Sigmoid colon (tissue), 7 donors: ENCODE measurements at places on chromosomes 12 and 14.

DNA sequence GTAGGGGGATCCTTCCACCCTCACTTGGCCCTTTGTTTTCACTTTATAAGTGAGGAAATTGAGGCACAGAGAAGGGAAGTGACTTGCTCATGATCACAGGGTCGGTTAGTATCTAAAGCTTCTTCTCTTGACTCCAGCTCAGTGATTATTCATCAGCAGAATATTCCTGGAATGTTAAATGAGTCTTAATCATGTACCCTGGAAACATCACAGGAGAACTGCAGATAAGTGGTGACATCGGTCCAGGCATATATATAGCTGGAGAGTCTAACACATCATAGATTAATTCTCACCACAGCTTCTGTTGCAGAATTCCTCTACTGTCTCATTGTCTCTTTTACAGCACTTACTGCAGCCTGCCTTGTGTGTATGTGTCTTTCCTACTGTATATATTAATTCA is 69.9 kb downstream of the PAH start:
- no peak for DNase-seq

- no peak for DNase-seq
Observed at GRCh38 chr12:109541413-109541726, 31.9 kb downstream of the MMAB start.

- DNase-seq = no peak
Observed at GRCh38 chr12:110906083-110906482, 14.3 kb downstream of the MYL2 start.

GRCh38 chr12:68138480-68138879 is 21.1 kb downstream of the IFNG start:
- DNase-seq = no peak

- DNase-seq = no peak
Observed at GRCh38 chr14:106562451-106562850, 1036.1 kb downstream of the TMEM121 start.

DNA sequence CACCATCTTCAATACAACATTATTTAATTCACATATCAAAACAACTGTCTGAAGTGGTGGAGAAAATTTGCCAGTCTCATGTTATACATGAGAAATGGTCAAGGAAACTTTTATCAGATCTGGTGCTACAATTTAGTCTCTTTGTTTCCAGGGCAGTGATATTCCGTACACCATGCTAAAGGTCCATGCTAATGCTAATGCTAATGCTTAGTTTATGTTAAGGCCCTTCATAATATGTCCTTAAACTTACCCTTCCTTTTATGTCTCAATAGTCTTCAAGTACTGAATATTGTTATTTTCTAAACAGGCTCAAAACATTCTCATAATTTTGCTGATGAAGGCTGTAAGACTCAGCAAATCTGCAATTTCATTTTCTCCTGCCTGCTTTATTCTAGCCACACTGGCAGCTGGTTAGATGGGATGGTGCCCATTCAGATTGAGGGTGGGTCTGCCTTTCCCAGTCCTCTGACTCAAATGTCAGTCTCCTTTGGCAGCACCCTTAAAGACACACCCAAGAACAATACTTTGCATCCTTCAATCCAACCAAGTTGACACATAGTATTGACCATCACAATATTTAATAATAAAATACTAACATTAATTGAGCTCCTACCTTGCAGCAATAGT is 59.8 kb downstream of the TMEM117 start:
- no peak for DNase-seq

- DNase-seq = no peak
Observed at GRCh38 chr12:94178882-94179281, 30.5 kb downstream of the PLXNC1 start.

DNA sequence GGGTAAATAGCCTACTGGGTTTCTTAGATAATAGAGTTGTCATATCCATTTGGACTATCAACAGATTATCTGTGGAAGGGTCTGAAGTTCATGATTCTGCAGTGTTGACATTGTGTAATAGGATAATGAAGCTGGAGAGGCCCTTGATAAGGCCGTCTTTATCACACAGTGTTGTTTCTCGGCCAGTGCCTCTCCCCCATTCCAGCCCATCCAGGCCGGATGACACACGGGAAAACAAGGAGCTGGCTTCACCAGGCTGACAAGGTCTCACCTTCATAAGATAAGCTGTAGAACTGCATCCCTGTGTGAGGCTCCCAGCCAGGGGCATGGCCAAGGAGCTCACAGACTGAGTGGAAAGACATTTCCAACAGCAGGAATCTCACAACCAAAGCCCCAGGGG is 8.7 kb upstream of the EML1 start:
- no peak for DNase-seq

DNA sequence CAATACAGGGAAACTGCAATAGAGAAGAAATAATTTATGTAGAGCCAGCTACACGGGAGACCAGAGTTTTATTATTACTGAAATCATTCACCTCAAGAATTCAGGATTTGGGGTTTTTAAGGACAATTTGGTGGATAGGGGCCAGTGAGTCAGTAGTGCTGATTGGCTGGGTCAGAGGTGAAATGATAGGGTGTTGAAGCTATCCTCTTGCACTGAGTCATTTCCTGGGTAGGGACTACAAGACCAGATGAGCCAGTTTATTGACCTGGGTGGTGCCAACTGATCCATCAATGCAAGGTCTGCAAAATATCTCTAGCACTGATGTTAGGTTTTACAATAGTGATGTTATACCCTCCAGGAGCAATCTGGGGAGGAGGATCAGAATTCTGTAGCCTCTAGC is 486.3 kb downstream of the LRIG3 start:
- DNase-seq = no peak

- DNase-seq = no peak
Observed at GRCh38 chr14:90213099-90213748, 43.1 kb upstream of the PSMC1 start.

DNA sequence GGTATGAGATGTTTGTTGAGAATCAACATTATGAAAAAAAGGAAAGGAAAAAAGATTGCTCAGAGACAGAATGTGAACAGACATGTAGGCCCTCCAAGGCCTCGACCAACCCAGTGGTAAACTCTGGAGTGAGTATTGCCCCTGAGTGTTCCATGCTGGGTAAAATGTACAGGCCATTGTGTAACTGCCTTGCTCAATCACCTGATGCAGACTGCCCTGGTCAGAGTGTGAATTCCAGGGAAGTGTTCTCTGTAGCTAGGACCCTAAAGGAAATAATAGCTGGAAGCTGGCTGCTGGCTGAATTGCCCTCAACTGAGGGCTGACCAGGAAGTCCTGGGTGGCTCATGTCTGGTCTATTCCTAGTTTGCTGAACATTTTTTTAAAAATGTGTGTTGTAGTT is 1081.4 kb upstream of the LRFN5 start:
- no peak for DNase-seq

DNA sequence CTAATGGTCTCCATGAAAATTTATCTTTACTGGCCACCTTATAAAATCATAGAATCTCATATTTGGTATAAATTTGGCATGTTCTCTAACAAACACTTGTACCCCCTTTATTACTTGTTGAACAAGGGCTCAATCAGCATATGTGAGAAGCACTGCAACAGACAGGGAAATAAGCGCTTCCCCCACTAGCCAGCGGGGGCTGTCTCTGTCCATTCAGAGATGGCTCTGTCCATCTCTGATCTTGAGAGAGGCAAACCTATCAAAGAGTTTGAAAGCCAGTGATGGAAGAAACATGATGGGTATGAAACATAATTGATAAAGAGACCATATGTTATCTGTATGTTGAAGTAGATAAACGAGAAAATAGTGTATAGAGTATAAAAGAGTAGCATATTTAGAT is 326.8 kb downstream of the PDZRN4 start:
- no peak for DNase-seq

DNA sequence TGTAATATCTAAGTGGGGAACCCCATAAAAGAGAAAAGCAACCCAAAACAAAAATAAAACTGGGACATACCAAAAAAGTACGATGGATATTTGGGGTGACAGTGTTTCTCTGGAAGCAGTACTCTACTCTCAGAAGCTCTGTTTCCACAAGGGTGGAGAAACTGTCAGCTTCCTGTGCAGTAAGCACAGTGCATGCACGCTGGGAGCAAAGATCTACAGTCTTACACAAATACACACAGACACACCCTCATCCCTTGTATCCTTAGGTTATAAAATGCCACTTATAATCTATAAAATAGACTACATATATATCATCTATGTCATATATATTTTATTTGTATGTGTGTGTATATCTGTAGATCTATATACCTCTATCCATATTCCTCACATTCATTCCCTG is 225.8 kb upstream of the SOX5 start:
- DNase-seq = no peak

DNA sequence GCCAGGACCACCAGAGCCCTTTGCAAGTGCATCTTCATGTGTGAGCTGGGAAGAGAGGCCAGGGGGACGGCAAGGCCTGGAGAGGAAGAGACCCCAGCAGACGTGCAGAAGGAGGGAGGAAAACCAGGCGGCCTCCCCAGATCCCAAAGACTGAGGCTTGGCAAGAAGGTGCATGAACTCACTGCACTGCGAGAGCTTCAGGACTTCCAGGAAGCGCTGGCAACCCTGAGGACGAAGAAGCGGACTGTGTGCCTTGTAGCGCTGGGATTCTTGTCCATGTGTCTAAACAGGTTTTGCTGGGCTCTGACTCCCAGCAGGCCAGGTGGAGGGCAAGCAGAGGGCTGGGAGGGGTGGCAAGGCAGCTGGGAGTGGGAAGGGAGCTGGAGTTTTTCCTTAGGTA is 939 bp downstream of the TGFB3 start:
- peak; percentile 76 for DNase-seq

DNA sequence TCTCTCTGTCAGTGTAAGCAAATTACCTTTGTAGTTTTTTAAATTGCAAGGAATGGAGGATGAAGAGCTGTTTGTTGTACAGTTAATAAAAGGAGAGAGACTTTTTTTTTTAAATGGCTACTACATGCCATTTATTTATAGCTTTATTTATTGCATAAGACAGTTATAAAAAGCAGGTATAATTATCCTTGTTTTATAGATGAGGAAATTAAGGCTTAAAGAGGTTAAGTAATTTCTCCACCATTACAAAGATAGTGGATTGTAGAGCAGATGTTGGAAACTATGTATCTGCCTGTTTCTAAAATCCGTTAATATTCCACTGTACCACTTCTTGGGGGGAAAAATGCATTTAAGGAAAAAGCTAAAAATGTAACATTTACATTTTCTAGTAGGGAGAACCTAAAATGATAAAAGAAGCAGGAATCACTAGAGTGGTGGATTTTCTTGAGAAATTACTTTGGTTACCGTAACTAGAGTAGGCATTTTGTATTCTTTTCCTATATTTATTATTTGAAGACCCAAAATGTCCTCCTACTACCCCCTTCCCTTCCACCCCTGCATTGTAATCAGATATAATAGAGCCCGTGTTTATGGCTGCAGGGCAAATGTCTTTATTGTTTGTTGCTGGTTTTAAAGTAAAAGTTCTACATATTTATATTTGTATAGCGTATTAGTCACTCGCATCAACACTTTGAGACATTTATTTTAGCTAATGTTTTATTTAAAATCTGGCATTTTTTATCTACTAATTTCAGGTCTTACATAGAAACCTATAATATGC is 2.3 kb downstream of the SNAPC1 start:
- no peak for DNase-seq

- DNase-seq = no peak
Observed at GRCh38 chr12:19209661-19210060, 80.1 kb downstream of the PLEKHA5 start.

- DNase-seq = no peak
Observed at GRCh38 chr14:81273961-81274575, 53.3 kb upstream of the GTF2A1 start.

DNA sequence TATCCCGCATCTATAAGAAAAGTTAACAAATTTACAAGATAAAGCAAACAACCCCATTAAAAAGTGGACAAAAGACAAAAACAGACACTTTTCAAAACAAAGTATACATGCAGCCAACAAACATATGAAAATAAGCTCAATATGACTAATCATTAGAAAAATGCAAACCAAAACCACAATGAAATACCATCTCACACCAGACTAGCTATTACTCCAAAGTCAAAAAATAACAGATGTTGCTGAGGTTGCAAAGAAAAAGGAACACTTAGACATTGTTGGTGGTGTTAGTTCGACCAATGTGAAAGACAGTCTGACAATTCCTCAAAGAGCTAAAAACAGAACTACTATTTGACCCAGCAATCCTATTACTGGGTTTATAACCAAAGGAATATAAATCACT is 968.6 kb upstream of the USP15 start:
- DNase-seq = no peak

GRCh38 chr14:37252434-37252833 is 54.7 kb downstream of the MIPOL1 start:
- DNase-seq = no peak

DNA sequence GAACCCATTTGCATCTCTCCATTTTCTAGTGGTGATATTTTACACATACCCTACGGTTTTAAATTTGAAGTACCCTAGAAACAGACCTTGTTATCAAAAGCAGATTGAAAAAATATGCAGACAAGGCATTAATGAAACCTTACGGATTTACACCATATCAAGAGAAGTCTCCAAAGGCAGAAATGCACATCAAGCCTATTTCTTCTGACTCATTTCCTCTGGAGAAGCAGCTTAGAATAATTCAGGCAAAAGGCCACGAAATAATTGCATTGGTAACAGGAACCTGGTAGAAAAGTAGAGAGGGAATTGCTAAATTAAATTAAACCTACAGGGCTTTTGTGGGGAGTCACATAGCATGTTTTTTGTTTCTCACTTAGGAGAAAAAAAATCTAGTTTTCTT is 34.7 kb downstream of the KICS2 start:
- DNase-seq = no peak

DNA sequence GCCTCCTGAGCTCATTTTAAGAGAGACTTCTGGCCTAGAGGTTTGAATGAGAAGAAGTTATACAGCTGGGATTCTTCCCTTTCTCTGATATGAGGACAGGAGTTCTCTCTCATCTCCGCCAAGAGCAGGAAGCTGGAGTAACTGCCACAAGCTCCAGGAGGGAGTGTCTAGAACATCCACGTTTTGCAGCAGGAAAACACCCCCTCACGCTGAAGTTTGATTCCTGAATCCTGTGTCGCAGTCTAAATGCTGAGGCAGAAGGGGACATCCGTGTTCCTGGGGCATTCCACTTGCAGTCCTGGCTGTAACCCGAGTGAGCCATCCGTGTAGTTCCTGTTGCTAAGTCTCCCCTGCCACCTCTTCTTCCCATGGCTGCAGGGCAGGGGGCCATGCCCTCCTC is 38.3 kb downstream of the NTF3 start:
- DNase-seq = peak; percentile 35

DNA sequence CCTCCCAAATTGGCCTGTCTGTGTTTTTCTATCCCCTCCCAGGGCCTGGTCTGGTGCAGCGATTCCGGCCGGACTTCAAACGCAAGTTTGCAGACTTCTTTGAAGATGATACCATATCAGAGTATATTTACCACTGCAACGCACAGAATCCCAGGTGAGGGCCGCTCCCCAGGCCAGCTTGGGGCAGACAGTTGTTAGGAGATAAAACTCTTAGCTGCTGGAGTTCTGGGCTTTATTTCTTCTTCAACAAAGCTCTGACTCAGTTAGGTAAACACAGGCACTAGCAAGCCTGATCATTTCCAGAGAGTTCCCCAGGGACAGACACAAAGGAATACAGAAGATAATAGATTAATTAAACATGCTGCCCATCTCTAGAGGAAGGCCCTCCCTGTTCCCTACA is 8.3 kb downstream of the ABHD4 start:
- DNase-seq = no peak

GRCh38 chr14:100547633-100548294 is 39.5 kb downstream of the BEGAIN start:
- peak; percentile 81 for DNase-seq
